ENCODE measurements at places on chromosomes 12 and 14.

GRCh38 chr14:100100032-100100703, 34.9 kb downstream of the EVL start:
- no peak for DNase-seq

DNA sequence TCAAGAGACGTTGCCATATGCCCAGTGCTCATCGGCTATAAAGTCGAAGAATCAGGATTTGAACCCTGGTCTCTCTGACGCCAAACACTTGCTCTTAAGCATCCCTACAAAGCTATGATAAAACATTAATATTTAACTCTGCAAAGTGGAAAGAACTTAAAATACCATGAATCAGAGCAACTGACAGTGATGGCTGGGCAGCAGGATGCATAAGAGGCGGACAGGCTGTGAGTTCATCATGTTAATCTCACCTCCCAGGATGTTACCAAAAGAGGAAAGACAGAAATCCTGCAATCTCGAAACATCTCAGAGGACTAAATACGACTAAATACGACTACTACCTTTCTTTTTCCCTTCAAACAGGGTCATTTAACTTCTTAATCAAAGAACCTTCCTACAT, 5.8 kb downstream of the DICER1 start:
- DNase-seq, result no peak

DNA sequence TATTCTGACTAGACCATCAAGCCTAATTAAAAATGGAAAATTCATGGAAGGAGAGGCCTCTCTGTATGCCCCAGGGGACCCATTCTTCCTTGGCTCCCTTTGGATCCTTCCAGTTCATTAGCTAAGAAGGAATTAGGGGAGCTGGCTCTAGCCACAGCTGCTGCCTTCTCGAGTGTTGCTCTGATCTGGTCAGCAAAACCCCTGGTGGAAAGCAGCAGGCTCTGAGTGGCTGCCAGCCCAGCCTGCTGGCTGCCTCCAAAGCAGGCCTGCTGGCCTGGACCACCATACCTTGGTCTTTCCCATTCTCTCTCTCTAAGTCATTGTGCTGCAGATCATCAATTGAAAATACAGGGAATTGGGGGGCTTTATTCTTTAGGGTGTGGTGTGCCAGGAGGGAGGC, 29.0 kb upstream of the AKAP6 start:
- no peak for DNase-seq

DNA sequence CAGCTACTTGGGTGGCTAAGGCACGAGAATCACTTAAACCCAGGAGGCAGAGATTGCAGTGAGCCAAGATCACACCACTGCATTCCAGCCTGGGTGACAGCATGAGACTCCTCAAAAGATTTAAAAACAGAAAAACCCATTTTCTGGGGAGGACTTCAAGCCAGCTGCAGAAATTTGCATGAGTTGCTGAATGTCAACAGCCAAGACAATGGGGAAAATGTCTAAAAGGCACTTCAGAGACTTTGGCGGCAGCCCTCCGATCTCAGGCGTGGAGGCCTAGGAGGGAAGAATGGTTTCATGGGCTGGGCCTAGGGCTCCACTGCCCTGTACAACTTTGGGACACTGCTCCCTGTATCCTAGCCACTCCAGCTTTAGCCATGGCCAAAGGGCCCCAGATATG, 177.8 kb upstream of the C14orf180 start:
- no peak for DNase-seq

- DNase-seq, result peak; percentile 44
These were observed 33.6 kb upstream of the HNF1A start for GRCh38 chr12:120944645-120945217.

GRCh38 chr12:97169889-97170567, 263.0 kb downstream of the NEDD1 start:
- DNase-seq, result no peak

- DNase-seq, result no peak
These were observed 52.1 kb upstream of the AEBP2 start for GRCh38 chr12:19387161-19387560.

GRCh38 chr12:58919231-58920101, 838 bp downstream of the LRIG3 start:
- DNase-seq, result no peak

DNA sequence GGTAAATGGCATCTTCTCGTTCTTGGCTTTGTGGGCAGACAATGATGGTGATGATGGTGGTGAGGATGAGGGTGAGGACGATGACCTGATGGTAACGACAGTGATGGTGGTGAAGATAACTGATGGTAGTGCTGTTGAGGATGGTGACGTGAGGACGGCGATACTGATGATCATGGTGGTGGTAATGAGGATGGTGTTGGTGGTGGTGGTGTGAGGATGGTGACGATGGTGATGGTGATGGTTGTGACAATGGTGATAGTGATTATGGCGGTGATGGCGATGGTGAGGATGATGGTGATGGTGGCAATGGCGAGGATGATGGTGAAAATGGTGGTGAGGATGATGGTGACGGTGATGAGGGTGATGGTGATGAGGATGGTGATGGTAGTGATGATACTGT, 54.5 kb downstream of the FBRSL1 start:
- DNase-seq, result no peak

DNA sequence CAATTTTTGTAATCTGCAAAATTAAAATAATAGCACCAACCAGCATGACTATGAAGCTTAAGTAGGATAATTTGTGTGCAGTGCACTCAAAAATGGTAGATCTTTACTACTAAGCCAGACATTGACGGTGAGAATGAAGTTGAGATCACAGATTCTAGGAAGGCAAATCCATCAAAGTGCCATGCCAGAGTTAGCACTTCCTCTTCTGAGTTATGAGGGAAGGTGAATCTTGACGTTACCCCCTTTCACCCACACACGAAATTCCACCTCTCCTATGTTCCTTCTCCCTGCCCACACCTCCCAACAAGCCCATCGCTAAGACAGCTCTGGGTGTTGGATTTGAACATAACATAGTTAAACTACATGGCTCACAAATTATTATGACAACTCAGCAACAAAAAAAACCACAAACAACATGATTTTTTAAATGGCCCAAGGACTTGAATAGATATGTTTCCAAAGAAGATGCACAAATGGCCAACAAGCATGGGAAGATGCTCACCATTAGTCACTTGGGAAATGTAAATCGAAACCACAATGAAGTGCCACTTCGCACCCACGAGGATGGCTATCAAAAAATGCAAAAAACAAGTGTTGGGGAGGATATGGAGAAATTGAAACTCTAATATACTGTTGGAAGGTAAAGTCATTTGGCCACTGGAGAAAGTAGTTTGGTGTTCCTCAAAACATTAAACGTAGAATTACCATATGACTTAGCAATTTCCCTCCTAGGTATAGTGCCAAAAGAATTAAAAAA, 119.3 kb upstream of the RAP1B start:
- DNase-seq, result no peak

- no peak for DNase-seq
These were observed 535.2 kb downstream of the BCL11B start for GRCh38 chr14:98736701-98737338.

DNA sequence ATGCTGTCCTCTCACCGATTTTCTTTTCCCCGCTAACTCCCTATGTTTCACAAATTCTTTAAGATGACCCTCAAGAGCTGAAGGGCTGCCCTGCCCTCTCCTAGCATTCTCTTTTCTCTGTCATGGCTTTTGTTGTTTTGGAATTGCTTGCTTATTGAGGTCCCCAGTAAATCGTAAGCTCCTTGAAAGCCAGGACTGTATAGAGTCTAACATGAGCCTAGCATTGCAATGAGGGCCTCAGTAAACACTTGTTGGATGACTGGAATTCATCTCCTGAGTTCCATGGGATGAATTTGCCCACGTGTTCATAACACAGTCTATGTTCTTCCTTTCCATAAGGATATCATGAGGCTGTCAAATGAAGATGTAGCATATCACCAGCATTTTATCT, 92.2 kb downstream of the APAF1 start:
- no peak for DNase-seq

- DNase-seq, result no peak
These were observed 147.1 kb upstream of the PLEKHA5 start for GRCh38 chr12:18982226-18982949.

DNA sequence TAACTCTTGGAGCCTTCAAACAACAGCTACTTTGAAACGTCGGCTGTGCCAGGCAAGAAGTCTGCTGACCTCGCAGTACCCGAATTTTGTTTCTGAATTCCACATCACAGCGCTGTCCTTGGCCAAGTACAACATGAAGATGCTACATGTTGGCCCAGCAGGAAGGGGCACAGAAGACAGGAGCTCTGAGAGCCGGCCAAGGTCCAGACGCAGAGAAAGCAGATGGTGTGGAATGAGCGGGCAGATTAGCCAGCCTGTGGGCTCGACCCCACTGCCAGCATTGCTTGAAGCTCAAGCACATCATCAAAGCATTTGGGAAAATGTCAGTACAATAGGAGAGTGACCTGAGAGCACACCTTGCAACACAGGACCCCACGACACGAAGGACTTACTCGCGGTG, 64.5 kb downstream of the FZD10 start:
- no peak for DNase-seq

- no peak for DNase-seq
These were observed 205.5 kb upstream of the IGF1 start for GRCh38 chr12:102685841-102686240.

DNA sequence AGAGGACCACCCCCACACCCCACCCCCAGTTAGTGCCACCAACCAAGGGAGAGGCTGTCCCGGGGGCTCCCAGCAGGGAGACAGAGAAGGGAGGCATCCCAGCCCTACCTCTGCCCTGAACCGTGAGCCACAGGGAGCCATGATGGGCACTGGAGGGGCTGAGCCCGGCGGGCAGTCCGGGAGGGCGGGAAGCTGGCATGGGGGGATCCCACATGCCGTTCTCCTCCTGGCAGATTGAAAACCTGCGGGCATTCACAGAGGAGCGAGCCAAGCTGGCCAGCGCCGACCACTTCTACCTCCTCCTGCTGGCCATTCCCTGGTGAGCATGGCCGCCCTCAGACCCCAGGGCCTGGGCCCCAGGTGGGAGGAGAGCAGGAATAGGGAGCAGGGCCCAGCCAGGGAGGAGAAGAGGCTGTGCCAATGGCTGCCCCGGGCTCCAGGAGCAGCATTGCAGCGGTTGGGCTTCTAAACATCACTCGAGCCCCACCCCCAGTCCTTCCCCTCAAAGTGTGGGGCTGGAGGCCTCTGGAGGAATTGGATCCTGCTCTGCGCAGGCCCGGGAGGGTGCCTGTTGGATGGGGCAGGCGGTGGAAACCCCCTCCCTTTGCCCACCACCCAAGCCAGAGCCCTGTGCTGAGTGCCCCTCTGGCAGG, 14.5 kb upstream of the ADSS1 start:
- no peak for DNase-seq

GRCh38 chr12:94714378-94715114, 64.2 kb upstream of the TMCC3 start:
- DNase-seq, result no peak

- no peak for DNase-seq
These were observed 35.9 kb upstream of the CEP83 start for GRCh38 chr12:94495445-94496115.

DNA sequence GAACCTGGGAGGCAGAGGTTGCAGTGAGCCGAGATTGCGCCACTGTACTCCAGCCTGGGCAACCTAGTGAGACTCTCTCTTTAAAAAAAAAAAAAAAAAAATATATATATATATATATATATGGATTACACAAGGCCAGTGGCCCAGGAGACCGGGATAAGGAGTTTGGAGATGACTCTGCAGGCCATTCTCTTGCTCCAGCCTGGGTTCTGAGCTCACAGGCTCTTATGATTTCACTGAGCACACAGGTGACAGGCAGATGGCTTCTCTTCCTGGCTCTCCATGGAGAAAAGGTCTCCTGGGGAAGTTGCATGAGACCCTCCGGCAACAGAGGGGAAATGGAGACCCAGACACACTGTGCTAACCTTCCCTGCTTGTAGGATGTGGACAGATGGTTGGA, 98.7 kb upstream of the VASH1 start:
- no peak for DNase-seq

GRCh38 chr14:36900846-36901245, 239.2 kb downstream of the PAX9 start:
- no peak for DNase-seq

- DNase-seq, result no peak
These were observed 35.2 kb upstream of the MEG3 start for GRCh38 chr14:100790502-100791347.

DNA sequence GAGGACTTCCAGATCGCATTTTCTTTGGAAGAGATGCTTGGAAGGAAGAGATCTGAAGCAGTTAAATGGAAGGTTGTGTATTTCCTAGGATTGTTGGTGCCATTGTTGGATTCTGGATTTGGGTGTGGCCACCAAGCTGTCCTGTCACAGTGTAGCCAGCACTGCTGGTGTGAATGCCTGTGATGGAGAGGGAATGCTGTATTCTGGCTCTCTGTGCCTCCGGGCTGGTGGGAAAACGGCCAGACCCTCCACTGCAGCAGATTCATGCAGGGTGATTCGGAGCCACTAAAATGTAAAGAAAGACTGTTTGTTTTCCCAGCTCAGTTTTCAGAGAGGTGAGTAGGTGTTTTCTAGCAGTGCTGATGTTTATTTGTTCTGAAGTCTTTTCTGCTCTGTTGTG, 30.7 kb upstream of the MANSC4 start:
- no peak for DNase-seq

GRCh38 chr14:53921027-53921426, 35.6 kb downstream of the BMP4 start:
- DNase-seq, result no peak

- no peak for DNase-seq
These were observed 108.7 kb upstream of the OTX2 start for GRCh38 chr14:56918849-56919574.

GRCh38 chr12:48765753-48766162, 23.1 kb downstream of the ADCY6 start:
- DNase-seq, result no peak

- no peak for DNase-seq
These were observed 133.6 kb upstream of the DNM1L start for GRCh38 chr12:32545413-32545980.

GRCh38 chr12:126944684-126945083, 1322.3 kb upstream of the TMEM132C start:
- no peak for DNase-seq

DNA sequence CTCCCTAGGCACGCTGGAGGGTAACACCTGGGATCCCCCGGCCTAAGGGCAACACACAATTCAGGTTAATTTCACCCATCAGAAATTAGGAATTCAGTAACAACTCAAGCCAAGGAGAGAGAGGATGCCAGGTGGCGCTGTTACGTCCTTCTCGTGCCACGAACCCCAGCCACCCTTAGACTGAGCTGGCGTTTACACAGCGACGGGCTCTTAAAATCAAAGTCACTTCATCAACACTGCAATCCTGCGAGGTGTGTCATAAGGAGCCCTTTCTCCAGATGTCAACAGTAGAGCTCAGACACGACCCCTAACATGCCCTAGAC, 110.6 kb upstream of the TMEM132D start:
- DNase-seq, result no peak

DNA sequence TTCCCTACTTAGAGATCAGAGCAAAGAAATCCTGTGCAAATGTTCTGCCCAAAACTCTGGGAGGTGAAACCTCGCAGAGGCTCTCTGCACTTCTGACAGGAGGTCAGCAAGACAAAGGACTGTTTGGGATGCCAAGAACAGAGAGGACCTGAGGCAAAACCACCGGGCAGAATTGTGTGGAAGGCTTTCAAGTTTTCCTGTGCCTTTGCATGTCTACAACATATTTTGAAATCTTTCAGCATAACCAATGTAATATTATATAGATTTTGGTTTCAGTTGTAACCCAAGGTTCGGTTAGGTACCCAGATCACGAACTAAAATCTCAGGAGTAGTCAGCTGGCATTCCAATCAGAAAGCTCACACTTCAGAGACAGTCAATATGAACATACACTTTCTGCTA, 99.4 kb upstream of the PLEKHA5 start:
- no peak for DNase-seq

All from activated CD8-positive, alpha-beta memory T cell treated with anti-CD3 and anti-CD28 coated beads for 48 hours (primary cell).